ENCODE measurements at places on chromosomes 2 and 18.

DNA sequence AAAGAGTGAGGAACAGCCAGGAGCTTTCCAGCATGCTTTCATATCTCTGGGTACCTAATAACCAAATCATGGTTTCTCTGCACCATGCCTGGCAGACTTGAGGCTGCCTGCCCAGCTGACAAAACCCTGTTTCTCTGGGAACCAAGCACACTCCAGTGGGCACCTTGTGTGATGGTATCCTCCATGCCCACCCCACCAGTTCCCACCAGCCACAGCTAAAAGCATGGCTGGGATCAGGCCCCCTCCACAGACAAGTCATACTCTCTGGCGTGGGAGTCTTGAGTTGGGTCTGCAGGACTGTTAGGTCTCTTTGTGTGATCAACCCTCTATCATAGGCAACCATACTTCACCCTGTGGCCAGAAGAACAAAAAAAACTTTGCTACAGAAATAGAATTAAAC, 56.0 kb downstream of the TMEM163 start:
- DNase-seq: no peak

DNA sequence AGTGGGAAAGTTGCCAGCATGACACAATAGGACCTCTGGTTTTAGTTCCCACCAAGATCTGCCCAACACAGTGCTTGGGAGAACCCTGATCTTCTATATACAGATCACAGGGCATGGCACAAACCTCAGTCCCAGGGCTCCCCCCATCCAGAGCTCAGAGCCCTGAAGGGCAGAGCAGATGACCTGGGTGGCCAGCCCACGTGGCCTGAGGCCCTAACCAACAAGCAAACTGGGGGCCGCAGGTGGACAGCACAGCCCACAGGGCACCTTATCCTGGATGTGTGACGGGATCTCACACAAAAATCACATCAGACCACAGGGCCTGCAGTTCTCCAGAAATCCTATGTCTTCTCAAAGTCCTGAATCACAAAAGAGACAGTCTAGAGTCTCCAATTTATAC, 34.7 kb downstream of the CRACDL start:
- DNase-seq: no peak

- no peak for DNase-seq
Measured at GRCh38 chr2:139917690-139918384, 1137.6 kb upstream of the NXPH2 start.

- no peak for DNase-seq
Measured at GRCh38 chr2:24852026-24852425, 58.8 kb downstream of the CENPO start.

DNA sequence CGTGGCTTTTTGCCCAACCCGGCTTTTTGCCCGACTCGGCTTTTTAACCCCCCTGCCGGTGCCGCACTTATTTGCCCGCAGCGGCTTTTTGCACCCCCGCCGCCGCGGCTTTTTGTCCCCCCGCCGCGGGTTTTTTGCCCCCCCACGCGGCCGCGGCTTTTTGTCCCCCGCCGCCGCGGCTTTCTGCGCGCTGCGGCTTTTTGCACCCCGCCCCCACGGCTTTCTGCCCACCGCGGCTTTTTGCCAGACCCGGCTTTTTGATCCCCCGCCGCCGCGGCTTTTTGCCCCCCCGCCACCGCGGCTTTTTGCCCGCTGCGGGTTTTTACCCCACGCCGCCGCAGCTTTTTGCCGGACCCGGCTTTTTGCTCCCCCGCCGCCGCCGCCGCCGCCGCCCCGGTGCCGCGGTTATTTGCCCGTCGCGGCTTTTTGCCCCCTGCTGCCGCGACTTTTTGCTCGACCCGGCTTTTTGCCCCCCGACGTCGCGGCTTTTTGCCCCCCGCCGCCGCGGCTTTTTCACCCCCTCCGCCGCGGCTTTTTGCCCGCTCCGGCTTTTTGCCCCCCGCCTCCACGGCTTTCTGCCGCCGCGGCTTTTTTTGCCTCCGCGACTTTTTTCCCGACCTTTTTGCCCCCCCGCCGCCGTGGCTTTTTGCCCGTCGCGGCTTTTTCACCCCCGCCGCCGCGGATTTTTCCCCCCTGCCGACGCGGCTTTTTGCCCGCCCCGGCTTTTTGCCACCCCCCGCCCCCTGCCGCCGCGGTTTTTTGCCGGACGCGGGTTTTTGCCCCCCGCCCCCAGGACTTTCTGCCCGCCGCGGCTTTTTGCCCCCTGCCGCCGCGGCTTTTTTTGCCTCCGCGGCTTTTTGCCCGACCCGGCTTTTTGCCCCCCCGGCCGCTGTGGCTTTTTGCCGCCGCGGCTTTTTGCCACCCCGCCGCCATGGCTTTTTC, 2786.5 kb downstream of the RPIA start:
- no peak for DNase-seq

DNA sequence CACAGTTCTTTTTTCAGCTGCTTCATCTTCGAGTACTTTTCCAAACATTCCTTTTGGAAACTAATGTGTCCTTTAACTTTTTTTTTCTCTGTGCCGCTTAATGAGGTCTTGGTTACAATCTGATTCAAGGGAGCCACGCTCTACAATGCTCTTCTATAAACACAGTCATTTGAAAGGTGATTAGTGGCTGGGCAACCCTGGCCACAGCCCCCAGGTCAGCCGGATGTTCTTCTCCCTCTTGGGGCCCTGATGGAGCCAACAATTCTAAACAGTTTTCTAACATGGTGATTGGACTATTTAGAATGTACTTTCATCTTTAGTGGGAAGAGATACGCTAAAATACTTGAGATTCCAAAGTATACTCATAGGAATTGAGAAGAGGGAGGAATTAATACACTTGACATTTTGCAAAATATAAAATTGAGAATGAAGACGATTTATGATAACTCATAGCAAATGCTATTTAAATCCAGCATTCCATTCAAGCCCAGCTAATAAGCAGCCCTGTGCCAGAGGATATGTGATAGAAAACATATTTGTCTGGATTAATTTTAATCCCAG, 83.7 kb upstream of the MBOAT2 start:
- DNase-seq: no peak

- no peak for DNase-seq
Measured at GRCh38 chr2:24616616-24617015, 125.6 kb downstream of the NCOA1 start.

DNA sequence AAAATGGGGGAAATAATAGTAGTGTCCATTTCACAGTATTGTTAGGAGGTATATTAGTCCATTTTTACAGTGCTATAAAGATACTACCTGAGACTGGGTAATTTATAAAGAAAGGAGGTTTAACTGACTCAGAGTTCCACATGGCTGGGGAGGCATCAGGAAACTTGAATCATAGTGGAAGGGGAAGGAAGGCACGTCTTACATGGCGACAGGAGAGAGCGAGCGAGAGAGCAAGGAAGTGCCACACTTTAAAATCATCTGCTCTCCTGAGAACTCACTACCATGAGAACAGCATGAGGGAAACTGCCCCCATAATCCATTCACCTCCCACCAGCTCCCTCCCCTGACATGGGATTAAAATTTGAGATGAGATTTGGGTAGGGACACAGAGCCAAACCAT, 23.4 kb downstream of the MGAT5 start:
- DNase-seq: no peak

DNA sequence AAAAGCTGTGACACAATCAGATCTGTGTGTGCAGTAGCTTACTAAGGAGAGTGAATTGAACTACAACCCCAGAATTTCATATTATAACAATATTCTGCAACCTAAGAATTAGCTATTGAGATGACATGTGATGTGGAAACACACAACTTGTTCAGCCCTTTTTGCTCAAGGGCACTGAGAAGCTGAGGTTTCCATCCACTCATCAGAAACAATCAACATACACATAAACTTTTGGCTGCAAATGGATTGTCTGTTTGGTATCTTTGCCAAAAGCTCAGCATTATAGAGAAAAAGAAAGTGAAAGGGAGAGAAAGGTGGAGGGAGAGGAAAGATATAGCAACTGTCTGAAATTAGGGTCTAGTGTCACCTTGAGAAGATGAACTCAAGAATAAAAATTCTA, 117.2 kb upstream of the KLF7 start:
- no peak for DNase-seq

- DNase-seq: no peak
Measured at GRCh38 chr18:26477828-26478466, 70.4 kb downstream of the KCTD1 start.

DNA sequence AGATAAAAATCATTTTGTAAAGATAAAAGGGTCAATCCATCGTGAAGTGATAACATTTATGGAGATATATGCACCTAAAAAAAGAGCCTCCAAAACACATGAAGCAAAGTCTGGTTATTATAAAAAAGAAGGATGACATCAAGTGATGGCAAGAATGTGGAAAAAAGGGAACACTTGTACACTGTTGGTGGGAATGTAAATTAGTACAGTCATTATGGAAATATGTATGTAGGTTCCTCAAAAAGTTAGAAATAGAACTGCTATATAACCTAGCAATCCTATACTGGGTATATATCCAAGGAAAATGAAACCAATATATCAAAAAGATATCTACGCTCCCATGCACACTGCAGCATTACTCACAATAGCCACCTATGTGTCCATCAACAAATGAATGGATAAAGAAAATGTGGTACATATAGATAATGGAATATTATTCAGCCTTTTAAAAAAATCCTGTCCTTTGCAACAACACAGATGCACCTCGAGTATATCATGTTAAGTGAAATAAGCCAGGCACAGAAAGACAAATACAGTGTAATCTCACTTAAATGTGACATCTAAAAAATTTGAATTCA, 28.9 kb downstream of the ABCB11 start:
- DNase-seq: no peak

GRCh38 chr18:41949206-41949920, 5.7 kb upstream of the PIK3C3 start:
- no peak for DNase-seq

GRCh38 chr2:181754105-181754504, 73.8 kb upstream of the NEUROD1 start:
- no peak for DNase-seq

GRCh38 chr2:183024339-183025095, 13.7 kb downstream of the NCKAP1 start:
- DNase-seq: no peak

DNA sequence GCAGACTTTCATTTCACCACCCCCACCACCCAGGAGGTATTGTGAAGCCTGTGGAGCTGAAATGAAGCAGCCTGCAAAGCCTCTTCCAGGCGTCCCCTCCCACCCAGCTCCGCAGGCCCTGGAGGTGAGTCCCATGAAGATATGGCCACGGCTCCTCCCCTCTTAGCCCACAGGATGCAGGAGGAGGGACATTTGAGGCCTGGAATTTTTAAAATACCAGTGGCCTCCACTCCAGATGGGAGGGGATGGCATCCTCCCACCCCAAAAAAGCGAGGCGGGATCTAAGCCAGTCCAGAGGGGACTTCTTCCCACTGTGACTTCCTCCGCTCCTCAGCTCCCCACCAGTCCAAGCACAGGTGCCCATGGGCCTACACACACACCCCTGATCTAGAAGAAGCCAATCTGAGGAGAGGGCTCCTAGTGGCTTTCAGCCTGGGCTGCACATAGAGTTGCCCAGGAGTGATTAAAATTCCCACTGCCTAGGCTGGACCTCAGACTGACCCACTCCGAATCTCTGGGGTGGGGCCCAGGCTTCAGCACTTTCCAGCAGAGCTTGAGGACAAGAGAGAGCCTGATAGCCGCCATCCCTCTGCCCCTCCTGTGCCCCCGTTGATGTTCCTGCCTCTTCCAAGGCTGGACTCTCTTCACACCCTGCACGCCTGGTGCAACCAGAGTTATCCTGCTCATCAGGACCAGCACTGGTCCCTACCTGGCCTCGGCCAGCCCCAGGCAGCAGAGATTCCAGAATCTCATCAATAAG, 206.9 kb downstream of the TNS1 start:
- DNase-seq: no peak
